NCI-H510A treated with DMSO at 0.1 percent for 48 hours (cell line): ENCODE measurements at places on chromosomes 12 and 14.

GRCh38 chr12:68158432-68158831 is 1.1 kb downstream of the IFNG start:
- DNase-seq, result no peak

- DNase-seq, result no peak
Observed at GRCh38 chr12:88001327-88001726, 27.9 kb downstream of the C12orf50 start.

GRCh38 chr14:69882116-69882864 is 3.1 kb downstream of the SMOC1 start:
- DNase-seq, result no peak

DNA sequence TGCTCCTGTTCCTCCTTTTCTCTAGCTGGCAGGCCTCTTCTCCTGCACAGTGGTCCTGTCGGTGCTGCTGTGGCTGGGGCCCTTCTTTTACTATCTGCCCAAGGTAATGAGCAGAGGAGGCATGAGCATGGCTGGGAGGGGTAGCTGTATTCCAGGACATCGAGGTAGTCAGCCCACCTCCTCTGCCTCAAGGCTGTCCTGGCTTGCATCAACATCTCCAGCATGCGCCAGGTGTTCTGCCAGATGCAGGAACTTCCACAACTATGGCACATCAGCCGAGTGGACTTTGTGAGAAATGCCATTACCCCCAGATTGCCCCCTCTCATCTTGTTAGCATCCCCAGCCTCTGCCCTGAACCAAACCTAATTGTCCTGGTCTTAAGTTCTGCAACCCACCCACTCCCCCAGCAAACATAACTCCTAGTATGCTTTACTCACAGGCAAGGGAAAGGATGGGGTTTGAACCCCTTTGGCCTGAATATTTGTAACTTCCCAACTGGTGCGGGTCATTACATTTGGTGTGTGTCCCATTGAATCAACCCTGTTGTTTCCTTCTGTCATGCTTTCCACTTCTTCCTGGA is 9.1 kb downstream of the B4GALNT1 start:
- no peak for DNase-seq

DNA sequence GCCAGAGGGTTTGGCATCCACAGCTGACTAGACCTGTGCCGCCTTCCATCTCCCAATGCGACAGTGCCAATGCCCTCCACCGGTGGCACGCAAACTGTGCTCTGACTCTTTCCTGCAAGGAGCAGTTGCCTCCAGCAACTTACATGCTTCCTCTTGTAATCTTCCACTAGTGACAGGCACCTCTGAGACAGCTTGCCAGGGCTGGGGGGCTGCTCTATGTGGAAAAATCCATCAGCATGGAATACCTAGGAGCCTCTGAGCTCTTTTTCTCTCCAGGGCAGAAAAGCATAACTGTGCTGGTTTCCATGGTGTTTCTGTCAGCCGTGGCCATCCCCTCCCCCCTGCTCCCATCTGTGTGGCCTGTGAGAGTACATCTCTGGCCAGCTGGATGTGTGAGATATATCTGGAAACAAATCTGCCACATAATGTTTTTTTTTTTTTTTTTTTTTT is 110.6 kb downstream of the MYRFL start:
- no peak for DNase-seq

- DNase-seq, result no peak
Observed at GRCh38 chr12:107519906-107520859, 165.4 kb upstream of the PWP1 start.

DNA sequence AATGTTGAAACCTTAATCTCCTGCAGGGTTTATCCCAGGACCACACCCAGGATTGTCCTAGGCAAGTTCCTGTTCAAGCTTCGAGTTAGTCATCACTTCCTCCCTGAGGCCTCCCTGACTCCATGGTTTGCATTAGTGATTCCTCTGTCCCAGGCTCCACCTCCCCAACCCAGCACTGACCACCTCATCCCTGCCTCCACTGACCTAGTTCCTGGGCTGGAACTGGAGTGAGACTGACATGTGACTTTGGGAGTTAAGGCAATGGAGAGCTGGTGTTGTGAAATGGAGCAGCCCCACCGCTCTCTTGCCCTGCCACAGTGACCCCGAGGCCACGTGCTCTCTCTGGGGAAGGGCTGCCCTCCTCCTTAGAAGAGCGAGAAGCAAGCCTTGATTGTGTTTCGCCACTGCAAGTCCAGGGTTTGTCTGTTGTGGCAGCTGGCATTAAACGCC is 15.8 kb upstream of the DTX1 start:
- no peak for DNase-seq
